ENCODE measurements at places on chromosomes 6 and 20. TPM values are rescaled to one million over a fixed set of nuclear protein-coding genes. Genes with fewer than 3 reads are reported as not detected.
A peak's percentile ranks its signal among the peaks of the same experiment; 100 is the strongest.

The ZNF391 gene
- total RNA-seq, result 4.9 TPM

The ZDHHC14 gene
- 18.2 TPM for total RNA-seq

The DCDC2 gene
- not detected for total RNA-seq

The E2F3 gene
- 13.2 TPM for total RNA-seq

The CD109 gene
- total RNA-seq, result 6.9 TPM

DNA sequence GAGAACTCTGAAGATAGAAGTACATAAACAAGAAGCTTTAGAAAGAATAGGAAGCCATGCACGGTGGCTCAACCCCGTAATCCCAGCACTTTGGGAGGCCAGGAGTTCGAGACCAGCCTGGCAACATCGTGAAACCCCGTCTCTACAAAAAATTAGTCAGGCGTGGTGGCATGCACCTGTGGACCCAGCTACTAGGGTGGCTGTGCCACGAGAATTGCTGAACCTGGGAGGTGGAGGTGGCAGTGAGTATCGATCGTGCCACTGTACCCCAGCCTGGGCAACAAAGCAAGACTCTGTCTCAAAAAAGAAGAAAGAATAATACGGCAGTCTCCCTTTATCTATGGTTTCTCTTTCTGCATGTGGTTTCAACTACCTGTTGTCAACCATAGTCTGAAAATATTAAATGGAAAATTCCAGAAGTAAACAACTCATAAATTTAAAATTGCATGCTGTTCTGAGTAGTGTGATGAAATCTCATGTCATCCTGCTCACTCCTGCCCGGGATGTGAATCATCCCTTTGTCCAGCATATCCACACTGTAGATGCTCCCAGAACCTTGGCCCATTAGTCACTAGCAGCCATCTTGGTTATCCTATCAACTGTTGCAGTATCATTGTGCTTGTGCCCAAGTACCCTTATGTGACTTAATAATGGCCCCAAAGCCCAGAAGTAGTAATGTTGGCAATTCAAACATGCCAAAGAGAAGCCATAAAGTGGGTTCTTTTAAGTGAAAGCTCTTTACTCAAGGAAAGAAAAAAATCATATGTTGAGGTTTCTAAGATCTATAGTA lies 22.1 kb downstream of the DEK start:
- no peak for DNase-seq

GRCh38 chr6:71656121-71656520 lies 230.2 kb upstream of the RIMS1 start:
- no peak for DNase-seq

DNA sequence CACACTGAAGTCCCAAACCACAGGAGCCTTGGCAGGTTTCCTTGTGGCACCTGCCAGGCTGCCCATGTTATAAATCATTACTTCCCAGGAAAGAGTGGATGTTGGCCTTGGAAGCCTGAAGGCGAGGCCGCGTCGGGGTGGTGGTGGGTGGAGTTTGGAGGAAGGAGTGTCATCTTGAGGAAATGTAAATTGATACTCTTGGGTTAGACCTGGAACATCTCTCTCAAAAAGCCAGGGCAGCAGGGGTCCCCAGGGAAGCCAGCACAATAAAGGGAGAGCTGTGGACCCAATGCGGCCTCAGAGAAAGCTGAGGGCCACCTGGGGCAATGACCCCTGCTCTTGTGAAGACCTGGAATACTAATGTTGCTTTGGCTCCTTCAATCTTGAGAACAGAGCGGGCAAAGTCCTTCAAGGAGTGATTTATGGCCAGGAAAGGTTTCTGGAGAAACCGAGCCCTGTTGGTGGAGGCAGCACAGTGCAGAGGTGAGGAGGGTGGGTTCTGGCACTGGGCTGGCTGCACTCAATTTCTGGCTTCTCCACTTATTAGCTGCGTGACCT lies 26.3 kb upstream of the TRAF3IP2 start:
- peak; percentile 56 for DNase-seq

- no peak for DNase-seq
Measured at GRCh38 chr20:6421321-6422248, 298.8 kb upstream of the FERMT1 start.

Measured in spleen (tissue), 13 donors.